ENCODE measurements at places on chromosomes 12 and 14. TPM values are rescaled to one million over a fixed set of nuclear protein-coding genes. Genes with fewer than 3 reads are reported as not detected.

SLC35F4 gene
- total RNA-seq: not detected

DHRS2 gene
- 0.63 TPM for total RNA-seq

ACVR1B gene
- total RNA-seq: 9.1 TPM

IL31 gene
- not detected for total RNA-seq

MTHFD1 gene
- total RNA-seq: 39.9 TPM

CCDC175 gene
- total RNA-seq: not detected

ADAM21 gene
- total RNA-seq: not detected

TMEM30B gene
- total RNA-seq: 4.4 TPM

KRT73 gene
- not detected for total RNA-seq

PCED1B gene
- total RNA-seq: 2.1 TPM

TAS2R10 gene
- not detected for total RNA-seq

AMN gene
- total RNA-seq: 0.11 TPM

KRT6C gene
- total RNA-seq: not detected

- no peak for DNase-seq
These were observed 452.2 kb downstream of the BCL11B start for GRCh38 chr14:98819867-98820206.

DNA sequence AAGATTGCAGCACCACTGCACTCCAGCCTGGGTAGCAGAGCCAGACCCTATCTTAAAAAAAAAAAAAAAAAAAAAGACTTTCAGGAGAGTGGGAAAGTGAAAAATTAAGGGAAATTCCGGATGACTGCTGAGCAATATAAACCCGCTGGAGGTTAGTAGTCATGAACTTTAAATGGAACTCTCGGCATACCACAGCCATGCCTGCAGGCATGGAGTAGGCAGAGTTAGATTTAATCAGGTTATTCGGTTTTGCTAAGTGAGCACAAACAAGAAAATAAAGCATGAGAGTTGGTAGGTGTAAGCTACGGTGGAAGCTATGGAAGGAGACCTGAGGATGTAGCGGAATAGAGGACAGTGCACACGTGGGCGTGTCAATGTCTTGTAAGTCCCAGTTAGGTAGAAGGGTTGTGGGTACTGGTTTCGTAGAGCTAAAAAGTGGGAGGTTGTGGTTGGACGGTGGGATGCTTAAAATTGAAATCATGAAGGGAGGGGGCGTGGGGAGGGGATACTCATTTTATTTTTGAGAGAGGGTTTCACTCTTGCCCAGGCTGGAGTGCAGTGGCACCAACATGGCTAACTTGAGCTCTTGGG lies 11.8 kb upstream of the TUBA1C start:
- no peak for DNase-seq

GRCh38 chr12:52202361-52203078 lies 10.7 kb upstream of the KRT80 start:
- DNase-seq: no peak

DNA sequence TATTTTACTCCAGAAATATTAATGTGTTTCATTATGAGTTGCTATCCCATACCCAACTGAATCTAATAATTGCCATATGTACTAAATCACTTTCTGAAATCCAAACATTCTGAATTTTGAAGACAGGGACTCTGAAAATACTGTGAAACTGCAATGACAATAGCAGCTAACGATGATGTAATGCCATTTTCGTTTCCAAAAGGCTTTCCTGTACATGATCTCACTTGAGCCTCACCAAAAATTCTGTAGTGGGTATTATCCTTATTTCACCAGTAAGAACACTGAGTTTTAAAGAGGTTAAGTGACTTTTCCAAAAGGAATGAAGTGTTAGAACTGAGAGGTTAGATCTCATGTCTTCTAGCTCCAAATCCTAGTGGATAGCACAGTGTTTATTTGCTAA lies 133.3 kb downstream of the FLRT2 start:
- no peak for DNase-seq

DNA sequence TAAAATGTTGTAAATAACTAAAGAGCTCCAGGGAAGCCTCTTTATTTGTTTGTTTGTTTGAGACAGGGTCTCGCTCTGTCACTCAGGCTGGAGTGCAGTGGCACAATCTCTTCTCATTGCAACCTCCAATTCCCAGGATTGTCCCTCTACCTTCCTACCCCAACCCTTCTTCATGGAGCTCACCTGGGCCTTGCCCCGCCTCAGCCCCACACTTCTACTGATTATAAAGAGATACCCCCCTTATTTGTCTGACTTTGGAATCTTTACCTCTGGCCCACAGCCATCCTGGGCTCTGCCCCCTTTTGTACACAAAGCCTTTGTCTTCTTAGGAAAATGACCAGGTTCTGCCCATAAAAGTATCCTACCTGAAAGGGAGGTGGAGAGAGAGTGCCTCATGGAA lies 9.1 kb upstream of the BLTP3B start:
- no peak for DNase-seq

GRCh38 chr12:54427106-54427505 lies 8.0 kb upstream of the ITGA5 start:
- DNase-seq: no peak

GRCh38 chr12:109308534-109309380 lies at the start of gene FOXN4:
Gene FOXN4 (minus strand): TSS chr12:109309284. CDS start chr12:109308321, 963 bp downstream.
- no peak for DNase-seq

DNA sequence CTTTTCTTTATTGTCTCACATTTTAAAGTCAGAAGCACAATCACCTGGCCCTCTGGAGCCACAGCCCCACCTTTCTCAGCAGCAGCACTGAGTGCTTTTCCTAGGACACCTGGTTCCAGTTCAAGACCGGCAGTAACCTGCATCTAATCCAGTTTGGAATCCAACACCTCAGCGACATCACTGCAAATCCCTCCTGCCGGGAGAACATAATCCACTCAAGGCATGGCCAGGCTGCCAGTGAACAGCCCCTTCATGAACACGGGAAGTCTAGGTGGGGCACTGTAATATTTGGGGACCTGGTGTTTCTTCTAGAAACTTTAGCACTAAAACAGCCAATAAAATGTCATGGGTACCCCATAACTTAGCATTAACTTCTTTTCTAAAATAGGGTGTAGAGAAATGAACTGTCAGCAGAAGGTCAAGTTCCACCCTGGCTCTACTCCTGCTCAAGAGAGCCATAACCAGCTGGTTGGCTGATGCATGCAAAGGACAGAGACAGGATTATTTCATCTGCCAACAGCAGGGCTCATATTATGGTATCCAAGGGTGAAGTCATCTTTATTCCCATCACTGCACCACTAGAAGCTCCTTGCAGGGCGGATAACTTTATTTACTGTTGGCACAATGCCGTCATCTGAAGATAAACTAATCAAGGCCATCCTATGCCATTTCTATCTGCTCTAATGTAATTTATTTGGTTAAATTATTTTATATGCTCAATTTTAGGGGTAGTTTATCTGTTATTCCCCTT lies 76.7 kb downstream of the TTC7B start:
- DNase-seq: no peak

GRCh38 chr12:116393859-116394650 lies 116.6 kb upstream of the MED13L start:
- no peak for DNase-seq

DNA sequence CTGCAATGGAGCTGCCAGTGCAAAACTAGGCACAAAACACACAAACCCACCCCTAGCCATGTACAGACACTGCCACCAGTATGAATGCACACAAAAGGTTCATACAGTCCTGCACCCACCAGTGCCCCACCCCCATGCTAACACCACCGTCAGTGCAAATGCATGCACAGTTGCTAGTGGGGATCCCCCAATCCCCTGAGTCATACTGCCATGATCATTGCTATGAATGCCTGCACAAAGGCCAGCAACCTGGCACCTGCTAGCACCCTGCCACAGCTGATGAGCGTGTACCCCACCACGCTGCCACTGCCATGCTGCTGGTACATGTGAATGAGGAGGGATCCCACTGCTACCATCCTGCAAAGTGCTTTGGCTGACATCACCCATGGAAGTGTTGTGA lies 23.9 kb downstream of the PZP start:
- no peak for DNase-seq

GRCh38 chr14:65222440-65222858 lies 120.1 kb upstream of the MAX start:
- no peak for DNase-seq

DNA sequence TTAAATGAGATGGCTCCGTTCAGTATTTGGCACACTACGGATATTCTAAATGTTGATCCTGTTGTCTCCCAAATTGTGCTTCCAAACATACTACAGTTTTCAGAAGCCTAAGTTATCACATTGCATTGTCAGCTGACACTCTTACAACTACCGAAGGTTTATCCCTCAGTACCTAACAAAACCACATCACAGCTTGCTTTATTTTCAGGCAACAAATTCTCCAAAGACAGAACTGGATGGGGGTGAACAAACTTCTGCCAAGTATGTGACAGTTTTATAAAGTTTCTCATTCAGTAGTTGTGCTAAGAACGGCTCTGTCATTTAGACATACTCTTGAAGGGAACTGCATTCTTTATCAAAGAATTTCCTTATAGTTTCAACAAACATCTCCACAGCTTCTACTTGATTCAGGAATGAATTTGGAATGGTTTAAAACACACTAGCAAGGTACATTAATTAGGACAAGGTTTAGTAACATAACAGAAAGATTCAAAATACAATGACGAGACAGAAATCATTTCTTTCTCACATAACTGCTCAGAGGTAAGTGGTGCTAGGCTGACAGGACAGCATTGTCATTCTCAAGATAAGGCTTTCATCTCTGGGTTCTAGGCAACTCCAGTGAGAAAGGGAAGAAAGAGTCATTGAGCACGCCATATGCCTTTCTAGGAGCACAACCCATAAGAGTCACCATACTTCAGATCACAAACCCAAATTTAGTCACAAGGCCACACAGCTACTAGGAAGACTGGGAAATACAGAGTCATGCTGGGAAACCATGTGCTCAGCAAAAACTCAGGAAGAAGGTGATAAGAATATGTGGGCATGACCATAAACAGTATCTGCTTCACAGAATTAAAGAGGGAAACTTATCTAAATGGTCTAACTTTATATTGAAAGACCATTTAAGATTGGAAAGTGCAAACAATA lies 100.7 kb downstream of the DUSP6 start:
- DNase-seq: no peak

- DNase-seq: no peak
These were observed 21.0 kb downstream of the C12orf75 start for GRCh38 chr12:105351523-105351922.

- DNase-seq: no peak
These were observed 28.1 kb downstream of the ATP6V1D start for GRCh38 chr14:67331368-67332125.

GRCh38 chr14:87467578-87467977 lies 525.4 kb downstream of the GALC start:
- no peak for DNase-seq

All from esophagus muscularis mucosa (tissue), 4 donors.